ENCODE measurements at places on chromosomes 16 and 17.

DNA sequence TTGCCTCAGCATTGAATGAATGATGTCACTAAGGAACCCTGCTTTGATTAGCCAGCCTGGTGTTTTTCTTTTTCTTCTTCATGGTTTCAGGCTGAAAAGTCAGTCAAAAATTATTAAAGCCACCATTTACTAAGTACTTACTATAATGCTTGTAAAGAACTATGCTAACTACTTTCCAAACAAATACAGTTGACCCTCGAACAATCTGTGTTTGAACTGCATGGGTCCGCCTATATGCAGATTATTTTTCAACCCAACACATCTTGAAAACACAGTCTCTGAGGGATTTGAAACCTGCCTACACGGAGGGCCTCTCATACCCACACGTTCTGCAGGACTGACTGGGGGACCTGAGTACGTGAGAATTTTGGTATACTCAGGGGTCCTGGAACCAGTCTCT is 136.3 kb downstream of the PARN start:
- no peak for DNase-seq

DNA sequence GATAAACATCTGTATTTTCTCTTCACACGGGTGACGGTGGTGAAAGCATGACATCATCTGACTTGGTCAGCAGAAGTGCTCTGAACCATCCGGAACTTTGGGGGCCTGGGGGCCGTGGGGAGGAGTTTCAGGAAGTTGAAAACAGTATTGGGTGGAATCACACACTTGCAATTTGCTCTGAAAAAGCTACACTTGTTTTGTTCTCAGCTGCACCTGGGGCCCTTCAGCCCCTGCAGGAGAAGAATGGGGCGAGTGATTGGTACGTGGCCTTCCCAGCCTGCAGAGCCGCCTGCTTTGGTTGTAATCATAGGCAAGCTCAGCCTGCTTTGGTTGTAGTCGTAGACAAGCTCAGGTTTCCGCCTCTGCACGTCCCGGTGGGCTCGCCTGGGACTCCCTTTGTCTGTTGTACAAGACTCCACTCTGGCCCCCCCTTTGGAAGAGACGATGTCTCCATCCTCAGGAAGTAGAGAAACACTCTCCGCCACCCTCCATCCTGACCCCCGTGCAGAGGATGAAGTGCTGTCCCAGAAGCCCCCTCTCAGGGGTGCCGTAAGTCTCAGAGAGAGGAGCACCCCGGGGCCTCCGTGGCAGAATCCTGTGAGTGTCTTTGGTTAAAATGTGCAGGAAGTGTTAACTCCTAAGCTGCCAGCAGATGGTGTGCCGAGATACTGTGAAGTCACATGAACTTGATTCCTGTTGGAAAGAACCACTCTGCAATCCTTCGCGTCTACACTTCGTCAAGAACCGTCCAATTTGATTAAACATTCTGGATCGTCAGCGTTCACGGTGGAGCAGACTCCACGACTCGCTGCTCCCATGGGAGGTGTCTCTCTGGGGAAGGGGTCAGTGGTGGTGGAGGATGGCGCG is 5.4 kb downstream of the BANP start:
- DNase-seq: no peak

DNA sequence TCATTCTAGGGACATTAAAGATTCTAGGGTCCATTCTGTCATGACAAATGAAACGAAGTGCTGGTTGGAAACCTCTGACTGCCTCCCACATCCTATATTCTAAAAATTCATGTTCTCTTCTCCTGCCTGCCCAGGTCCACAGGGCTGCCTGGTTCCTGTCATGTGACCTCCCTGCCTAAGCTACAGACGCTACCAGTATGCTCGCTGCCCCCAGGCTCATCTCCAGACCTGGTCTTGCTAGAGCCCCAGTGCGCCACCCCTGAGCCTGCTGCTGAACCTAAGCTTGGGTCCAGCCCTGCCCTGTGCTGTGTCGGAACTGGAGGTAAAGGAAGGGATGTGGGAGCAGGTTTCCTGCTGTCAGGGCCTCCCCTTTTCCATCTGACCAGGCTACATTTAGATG is 231.6 kb upstream of the CDH5 start:
- no peak for DNase-seq

DNA sequence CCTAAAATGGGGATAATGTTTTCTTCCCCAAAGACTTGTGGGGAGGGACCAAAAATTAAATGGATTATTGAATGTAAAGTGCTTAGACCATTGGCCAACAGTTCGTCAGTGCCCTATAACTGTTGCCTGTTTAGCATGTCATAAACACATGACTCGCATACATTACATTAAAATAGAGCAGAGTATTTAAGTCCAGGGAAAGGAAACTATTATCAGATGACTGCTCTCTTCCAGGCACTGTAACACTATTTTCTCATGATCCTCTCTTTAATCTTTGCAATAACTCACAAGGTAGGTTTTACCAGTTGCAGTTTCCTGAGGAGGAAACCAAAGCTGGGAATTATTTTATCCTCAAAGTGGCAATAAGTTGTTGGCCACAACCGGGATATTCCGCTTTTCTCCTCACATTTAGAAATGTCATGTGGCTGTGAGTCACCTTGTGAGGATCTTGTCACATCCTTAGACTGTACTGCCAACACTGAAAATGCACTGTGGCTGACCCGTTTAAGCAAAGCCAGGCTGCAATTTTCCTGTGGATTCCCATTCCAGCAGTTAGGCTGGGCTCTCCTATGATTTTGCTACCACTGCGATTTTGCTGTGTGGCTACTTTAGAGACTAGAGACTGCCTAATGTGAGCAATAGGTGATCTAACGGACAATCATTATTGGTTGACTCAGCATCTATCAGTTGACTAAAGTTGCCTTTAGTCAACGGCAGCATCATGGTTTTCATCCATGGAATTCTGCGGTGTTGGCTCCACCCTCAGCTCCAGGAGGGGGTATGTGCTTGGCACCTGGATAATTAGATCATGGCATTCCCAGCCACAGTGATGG is 58.3 kb upstream of the DHX40 start:
- no peak for DNase-seq

DNA sequence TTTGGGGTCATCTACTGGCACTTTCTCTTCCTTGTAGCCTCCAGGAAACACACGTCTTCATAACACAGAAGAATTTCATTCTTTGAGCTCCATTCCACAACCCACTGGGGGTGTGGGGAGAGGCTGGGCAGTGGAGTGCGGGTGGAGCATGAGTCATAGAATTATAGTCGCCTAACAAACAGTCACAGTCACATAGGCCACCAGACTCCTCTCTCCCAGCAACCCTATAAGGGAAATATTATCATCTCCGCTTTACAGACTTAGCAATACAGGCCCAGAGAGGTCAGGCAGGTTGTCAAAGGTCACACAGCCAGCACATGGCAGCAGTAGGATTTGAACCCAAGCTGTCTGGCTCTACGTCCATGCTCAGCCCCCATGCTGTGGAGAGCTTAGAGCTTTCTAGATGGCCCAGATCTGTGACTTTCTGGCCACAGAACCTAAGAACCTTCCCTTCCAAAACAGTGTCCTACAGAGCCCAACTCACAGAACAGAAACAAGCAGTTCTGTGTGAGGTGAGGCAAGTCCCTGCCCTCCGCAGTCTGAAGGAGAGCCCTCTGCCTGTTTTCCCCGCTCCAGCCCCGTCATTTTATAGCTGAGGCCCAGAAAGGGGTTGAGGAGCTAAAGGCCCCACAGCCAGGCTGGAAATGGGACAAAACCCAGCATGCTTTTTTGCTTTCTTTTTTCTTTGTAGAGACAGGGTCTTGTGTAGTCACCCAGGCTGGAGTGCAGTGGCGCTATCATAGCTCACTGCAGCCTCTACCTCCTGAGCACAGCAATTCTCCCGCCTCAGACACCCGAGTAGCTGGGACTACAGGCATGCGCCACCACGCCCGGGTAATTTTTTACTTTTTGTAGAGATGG is 10.7 kb upstream of the LITAF start:
- no peak for DNase-seq

- DNase-seq: no peak
Observed at GRCh38 chr17:50824429-50824828, 11.0 kb upstream of the WFIKKN2 start.

- DNase-seq: no peak
Observed at GRCh38 chr17:77200711-77201110, 59.9 kb downstream of the SEC14L1 start.

- DNase-seq: no peak
Observed at GRCh38 chr17:55737976-55738501, 12.8 kb upstream of the PCTP start.

DNA sequence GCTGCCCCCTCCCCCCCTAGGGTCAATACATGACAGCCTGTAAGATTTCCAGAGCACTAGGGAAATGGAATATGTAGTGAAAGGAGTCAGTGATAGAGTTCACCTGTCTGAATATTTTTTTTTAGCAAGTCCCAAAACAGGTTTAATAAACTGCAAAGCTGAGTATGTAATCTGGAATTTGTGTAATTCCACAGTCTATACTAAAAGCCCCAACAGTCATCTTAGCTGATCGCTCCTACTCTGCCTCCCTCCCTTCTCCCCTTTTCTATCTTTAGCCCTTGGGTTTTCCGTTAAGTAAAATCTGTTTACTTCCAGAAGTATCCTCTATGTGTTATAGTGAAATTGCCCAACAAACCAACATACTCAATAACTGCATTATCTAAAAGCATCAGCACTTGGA is 3.5 kb downstream of the CDH13 start:
- no peak for DNase-seq

DNA sequence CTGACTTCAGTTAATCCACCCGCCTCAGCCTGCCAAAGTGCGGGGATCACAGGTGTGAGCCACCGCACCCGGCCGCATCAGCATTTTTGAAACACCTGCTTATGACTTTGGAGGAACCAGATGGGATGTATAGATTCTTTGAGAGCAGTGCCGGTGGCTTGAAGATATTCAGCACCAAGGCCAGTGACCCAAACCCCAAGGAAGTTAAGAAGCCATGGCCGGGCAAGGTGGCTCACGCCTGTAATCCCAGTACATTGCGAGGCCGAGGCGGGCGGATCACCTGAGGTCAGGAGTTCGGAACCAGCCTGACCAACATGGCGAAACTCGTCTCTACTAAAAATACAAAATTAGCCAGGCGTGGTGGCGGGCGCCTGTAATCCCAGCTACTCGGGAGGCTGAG is 43.9 kb downstream of the TRARG1 start:
- DNase-seq: no peak

GRCh38 chr17:58170622-58171021 is 3.8 kb downstream of the OR4D2 start:
- DNase-seq: no peak

DNA sequence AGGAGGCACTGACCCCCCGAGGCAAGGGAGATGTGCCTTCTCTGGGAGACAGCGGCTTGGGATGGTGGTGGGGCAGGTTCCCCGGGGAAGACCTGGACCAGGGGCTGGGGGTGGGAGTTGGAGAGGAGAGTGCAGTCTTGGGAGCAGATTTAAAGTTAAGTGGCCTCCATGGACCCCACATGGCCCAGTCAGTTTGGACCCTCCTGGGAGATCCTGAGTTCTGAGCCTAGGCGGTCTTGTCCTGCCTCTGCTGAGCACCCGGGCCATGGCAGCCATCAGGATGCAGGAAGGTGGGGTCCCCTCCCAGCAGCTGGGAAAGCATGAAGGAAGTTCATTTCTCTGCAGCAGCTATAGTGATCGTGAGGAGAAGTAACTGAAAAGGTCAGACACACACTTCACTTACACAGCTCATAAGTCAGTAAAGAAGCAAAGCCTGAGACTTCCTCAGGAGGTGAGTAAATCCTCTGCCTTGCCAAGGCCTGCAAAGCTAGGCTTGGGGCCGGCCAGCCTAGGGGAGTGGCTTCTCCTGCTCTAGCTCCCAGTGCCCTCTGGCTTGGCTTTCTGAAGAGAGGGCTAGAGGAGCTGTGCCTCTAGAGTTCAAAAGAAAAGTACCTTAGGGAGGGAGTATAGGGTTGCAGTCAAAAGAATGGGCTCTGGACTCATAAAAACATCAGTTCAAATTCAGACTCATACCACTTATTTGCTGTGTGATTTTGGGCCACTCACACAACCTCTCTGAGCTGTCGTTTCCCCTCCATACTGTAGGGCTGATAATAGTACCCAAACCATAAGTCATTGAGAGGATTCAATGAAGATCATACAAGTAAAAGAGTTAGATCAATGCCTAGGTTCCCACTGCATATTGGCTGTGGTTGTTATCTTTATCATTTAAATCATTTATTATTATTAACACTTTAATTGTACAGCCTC is 31.0 kb upstream of the C16orf78 start:
- DNase-seq: no peak

DNA sequence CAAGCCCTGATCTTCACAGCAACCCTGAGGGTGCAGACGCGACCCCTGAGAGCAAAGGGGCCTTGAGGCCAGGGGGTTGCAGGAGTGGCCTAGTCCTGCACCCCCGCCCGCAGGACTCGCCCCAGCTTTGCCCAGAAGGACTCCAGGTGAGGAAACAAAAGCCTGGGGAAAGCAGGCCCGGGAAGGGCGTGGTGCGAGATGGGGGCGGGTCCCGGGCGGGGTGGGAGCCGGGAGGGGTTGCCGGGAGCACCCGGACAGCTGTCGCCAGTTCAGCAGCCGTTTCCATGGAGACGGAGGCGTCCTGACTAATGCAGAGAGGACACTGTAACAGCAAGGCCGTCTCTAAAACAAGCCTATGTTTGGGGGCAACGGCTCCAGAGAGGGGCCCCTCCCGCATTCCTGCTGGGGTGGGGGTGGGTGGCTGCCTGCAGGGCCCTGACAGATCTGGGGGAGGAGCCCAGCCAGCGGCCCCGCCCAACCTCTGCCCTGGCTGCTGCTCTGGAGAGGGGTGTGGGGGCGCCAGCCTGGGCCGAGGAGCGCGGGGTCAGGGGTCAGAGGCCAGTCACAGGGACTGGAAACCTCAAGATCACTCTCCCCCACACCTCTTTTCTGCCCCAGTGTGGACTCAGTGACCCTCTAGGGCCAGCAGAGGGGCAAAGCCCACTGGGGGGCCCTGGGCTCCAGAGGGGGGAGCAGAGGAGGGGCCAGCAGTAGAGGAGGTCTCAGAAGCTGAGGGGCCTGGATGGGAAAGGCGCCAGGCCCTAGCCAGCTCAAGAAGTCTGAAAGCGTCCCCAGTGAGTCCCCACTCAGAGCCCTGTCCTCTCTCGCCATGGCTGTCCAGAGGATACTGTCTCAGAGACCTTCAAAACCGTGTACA is 3.1 kb upstream of the TPPP3 start:
- no peak for DNase-seq

- DNase-seq: no peak
Observed at GRCh38 chr16:31713945-31714902, 159.4 kb upstream of the ZNF267 start.

- DNase-seq: no peak
Observed at GRCh38 chr16:5480431-5481195, 383.0 kb upstream of the EEF2KMT start.

GRCh38 chr17:63704259-63704576 is 4.3 kb upstream of the LIMD2 start:
- DNase-seq: no peak

DNA sequence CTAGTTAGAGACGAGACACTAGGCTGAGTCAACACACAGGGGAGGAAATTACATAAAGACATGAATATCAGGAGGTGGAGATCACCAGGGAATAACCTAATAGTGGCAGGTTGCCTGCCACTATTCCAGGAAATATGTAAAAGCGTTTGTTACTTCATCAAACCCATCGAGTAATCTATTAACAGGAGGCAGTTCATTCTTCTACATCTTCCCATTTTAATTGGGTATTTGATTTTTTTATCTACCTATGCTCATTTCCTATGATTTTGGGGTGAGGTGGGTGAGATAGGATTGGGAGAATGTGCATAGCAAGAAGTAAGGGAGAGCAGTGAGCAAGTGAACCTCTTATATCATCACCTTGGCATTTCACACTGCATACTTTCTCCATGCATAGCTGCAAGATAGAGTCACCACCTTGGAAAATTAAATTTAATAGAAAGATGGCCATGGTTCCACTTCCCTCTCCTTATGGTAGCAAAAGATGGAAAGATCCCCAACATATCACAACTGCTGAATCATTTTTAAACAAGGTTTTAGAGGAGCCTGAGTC is 312.2 kb downstream of the TMEM114 start:
- no peak for DNase-seq

GRCh38 chr17:16061631-16062030 is 62.0 kb downstream of the TTC19 start:
- no peak for DNase-seq
